Activated T-cell treated with anti-CD3 and anti-CD28 coated beads, Interleukin-2, amount 50 U/mL, for 4 hours (primary cell): ENCODE measurements at places on chromosomes 6 and 20. TPM values are rescaled to one million over a fixed set of nuclear protein-coding genes. Genes with fewer than 3 reads are reported as not detected.

GRCh38 chr6:121764493-121764892 lies 329.0 kb downstream of the GJA1 start:
- no peak for DNase-seq

DNA sequence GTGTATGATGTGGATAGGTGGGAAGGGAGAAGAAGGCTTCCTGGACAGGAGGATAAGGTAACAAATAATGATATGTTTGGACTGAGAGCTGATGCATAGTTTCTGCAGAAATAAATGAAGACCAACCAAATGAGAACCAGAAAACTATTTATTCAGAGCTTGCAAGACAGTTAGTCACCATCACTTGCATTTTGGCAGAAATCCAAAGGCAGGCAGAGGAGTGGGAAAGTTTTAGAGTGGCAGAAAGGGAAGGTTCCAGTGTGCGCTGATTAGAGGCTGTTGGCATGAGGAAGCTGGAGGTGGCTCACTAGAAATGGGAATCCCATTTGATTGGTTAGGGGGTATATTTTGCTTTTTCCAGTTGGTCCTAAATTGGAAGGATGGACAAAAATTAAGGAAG lies 13.0 kb upstream of the F13A1 start:
- no peak for DNase-seq

DNA sequence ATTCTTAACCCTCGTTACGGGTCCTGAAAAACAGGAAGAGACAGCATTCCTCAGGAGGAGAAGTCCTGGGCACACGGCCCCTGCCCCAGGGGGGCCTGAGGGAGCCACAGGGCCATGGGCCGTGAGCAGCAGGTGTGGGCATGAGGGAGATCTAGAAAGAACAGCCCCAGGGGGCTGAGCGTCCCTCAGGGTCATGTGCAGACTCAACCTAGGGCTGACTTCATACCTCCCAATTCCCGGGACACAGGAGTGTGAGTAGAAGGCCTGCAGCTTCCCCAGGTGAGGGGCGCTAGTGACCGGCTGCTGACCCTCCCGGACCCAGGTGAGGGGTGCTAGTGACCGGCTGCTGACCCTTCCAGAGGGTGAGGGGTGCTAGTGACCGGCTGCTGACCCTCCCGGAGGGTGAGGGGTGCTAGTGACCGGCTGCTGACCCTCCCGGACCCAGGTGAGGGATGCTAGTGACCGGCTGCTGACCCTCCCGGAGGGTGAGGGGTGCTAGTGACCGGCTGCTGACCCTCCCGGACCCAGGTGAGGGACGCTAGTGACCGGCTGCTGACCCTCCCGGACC lies 35.1 kb downstream of the FRMD1 start:
- no peak for DNase-seq

DNA sequence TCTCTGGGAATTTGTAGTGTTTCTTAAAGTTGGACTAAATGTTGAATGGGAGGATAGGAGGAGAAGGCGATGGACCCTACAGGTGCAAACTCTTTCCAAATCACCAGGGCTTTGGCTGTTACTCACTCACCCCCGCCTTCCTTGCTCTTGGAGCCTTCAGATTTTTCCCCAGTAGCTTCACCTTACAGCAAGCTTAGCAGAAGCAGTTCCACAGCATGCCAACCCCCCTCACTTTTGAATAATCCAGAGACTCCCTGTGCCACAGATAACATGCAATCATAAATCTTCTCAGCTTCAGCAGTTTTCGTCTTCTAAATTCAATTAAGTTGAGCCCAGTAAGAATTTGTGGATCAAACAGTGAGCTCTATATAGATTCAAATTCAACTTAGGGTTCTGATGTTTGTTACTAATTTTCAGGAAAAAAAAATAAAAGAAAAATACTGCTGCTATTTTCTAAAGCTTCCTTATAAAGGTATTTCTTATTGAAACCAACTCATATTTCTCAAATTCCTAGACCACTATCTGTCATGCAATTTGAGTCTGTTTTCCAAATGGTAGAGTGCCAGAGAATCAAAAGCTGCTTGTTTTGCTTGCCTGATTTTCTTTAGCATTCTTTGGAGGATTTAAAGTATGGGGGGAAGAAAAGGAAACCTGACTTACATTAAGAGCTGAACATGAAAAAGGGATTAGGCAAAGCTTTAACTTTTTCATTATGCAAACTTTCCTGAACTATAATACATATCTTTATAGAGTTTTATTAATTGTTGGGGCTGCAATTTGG lies 166.4 kb downstream of the EYA4 start:
- DNase-seq = no peak

Gene SLC17A1
- total RNA-seq = not detected

DNA sequence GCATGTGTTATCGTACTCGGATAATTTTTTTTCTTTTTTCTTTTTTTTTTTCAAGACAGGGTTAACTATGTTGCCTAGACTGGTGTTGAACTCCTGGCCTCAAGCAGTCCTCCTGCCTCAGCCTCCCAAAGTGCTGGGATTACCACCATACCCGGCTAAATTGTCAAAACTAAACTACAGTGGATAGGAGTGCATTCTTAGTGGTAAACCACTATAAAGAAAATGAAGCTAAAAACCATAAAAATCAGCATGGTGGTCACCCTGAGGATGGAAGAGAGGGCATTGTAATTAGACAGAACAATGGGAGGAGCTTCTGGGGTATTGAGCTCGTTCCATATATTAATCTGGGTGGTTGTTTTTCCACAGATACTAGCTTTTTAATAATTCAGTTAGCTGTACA lies 6.2 kb upstream of the ZNF318 start:
- DNase-seq = no peak

GRCh38 chr20:37598575-37599342 lies 71.1 kb upstream of the BLCAP start:
- no peak for DNase-seq

Gene GSTA4
- total RNA-seq = 3.7 TPM

Gene TMEM200A
- 0.58 TPM for total RNA-seq

DNA sequence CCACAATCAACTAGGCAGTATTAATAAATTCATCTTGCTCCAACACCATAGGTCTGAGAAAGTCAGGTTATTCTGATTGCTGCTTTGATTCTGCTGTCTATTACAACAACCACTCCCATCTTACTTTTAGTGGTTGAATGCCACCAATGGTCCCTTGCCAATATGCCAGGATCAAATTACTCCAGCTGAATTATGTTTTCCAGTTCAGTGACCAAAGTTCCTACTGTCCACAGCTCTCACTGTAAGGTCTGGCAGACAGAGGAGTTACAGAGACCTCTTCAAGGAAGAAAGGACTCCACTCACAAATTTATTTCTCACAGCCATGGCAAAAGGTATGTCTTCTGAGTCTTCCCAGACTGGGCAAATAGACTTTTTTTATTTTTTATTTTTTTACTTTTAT lies 557.0 kb downstream of the HAO1 start:
- DNase-seq = no peak

DNA sequence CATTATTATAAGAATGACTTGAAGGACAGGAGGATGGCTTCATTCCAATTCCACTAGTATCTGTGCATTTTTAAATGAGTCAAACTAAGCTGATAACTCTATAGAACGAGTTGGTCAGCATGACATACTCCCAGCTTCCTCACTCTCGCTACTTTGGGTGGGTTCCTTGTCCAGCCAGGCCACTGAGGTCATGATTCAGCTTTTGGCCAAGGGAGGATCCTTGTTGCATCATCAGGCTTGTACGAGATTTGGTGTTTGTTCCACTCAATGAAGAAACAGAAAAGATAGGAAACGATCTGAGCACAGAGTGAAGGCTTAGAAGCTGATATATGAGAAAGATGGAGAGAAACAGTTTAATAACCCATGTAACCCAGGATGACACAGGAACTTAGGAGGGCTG lies 19.8 kb downstream of the NEDD9 start:
- no peak for DNase-seq

DNA sequence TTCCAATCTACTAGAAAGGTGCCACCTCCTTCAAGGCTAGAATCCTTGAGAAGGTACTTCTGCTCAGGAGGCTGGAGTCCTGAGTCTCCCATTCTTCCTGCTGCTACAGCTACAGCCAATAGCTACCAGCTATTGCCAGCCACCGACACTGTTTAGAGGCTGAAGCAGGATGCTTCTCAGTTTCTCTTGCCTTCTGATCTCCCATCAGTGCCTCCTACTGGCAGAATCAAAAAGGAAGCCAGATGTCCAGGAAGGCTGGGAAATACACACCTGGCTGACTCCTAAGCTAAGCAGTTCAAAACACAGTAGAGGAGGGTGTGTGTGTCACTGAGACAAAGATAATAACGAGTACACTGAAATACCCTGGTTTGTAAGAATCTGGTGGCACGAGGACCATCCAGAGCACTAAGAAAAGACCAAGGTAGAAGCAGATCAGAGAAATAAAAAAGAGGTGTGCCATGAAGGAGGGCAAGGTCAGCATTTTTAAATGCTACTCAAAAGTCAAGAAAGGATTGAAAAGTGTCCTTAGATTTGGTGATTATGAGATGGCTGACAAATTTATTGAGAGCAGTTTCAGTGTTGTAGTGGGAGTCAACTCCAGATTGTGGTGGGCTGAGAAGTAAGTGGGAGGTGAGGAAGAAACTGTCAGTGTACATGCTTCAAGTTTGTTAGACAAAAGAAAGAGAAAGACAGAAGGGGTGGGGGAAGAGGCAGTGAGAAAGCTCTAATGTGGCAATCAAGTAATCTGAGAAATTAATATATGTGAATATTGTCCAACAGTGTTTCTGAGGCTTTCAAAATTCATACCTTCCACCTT lies 2.3 kb upstream of the HLA-DMA start:
- no peak for DNase-seq

Gene WASF1
- total RNA-seq = 1.9 TPM

Gene MROH8
- total RNA-seq = 0.30 TPM

DNA sequence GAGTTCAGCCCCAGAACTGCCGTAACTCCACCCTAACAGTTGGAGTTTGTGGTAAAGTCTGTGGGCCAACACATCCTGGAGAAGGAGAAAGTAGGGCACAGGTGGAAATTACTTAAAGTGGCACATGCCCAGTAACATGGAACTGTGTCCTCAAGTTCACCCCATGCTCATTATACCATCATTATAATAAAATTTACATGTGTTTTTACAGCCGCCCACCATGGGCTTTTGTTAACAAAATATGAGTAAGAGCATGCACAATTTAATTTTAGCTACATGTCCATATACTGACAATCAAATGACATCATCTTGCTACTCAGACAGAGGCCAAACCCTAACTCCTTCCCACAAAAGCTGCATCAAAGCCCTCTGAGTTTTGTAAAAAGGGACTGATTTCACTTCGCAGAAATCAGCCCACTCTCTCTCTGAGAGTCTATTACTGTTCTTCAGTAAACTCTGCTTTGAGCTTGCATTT lies 17.3 kb upstream of the ELOVL4 start:
- no peak for DNase-seq

- no peak for DNase-seq
Measured at GRCh38 chr20:24503352-24503931, 34.0 kb downstream of the SYNDIG1 start.

DNA sequence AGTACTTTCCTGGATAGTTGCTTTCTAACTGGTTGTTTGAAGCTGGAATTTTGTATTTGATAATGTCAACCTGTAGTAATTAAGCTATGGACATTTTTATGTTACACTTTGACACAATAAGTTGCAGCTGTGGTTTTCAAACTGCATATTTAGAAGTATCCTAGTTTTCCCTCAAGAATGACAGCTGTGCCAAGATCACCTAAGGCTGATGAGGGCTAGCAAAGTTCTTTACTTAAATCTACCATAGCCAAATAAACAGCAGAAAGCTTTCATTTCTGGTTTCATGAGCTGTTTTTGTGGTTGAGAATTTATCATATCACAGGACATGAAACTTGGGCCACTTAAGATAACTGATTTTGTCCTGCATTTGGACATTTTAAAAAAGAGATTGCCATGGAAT lies 30.6 kb downstream of the FAM229B start:
- DNase-seq = no peak

DNA sequence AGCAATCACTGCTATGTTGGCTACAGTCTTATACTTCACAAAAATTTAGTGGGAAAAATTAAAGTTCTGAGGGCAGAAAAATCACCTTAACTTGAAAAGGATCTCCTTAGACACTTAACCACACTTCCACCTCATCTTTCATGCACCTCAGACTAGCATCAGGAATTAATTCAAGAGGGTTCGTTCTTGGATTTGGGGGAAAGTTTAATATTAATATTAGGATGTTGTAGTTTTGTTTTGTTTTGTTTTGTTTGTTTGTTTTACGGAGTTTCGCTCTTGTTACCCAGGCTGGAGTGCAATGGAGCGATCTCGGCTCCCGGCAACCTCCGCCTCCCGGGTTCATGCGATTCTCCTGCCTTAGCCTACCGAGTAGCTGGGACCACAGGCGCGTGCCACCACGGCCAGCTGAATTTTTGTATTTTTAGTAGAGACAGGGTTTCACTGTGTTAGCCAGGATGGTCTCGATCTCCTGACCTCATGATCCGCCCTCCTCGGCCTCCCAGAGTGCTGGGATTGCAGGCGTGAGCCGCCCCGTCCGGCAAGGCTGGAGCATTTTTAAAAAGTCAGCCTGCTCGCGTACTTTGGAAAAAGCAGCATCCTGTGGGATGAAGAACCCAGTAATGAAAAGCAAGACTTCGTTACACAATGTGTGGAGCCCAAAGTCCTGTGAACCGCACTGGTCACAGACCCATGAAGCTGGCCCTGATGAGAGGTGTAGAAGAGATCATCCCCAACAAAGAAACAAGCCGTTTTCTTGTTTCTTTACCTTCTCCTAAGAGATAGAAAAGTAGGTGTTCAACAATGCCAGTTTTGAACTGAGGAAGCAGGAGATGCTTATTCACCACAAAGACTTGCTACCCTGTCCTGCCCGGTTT lies 194.9 kb downstream of the GPX5 start:
- no peak for DNase-seq
